ENCODE measurements at places on chromosomes 13 and 19.

- DNase-seq: no peak
Measured at GRCh38 chr13:26708007-26708297, 52.6 kb downstream of the GPR12 start.

DNA sequence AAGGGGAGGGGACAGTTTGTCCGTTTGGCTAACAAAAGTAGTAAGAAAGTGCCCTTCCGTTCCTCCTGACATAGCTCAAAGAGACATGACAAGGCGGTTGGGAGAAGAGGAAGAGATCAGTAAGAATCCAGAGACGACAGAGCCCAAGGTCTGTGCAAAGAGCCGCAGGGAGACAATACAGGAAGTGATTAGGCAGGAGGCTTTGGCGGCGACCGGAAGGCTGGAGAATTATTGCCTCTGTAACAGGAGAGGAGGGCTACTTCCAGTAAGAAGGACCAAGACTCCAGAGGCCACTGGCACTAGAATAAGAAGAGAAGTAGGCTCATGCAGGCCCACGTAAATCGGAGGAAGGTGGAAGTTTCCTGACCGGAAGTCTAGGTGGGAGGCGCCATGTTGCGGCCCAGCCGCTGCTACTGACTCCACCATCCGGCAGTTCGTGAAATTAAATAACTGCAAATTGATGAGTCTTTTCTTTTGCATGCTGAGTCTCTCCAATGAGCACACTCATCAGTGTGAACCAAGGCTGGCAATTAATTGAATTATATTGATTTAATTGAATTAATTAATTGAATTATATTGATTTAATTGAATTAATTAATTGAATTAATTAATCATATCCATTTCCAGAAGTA, 9.9 kb downstream of the RFX2 start:
- no peak for DNase-seq

DNA sequence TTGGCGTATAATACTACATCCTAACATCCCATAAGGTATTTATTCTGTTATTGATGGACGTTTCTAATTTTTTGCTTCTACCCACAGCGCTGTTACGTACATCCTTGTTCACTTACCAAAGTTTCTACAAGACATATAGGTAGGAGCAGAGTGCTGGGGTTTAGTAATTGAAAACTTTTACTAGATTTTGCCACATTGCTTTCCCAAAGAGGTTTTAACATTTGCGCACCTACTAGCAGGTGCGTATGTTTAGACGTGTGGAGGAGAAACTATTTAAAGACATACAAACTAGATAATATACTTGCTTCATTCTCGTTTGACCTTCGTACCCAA, 559 bp upstream of the RPL21 start:
- no peak for DNase-seq

GRCh38 chr19:11586331-11586730, 8.9 kb upstream of the ACP5 start:
- no peak for DNase-seq

DNA sequence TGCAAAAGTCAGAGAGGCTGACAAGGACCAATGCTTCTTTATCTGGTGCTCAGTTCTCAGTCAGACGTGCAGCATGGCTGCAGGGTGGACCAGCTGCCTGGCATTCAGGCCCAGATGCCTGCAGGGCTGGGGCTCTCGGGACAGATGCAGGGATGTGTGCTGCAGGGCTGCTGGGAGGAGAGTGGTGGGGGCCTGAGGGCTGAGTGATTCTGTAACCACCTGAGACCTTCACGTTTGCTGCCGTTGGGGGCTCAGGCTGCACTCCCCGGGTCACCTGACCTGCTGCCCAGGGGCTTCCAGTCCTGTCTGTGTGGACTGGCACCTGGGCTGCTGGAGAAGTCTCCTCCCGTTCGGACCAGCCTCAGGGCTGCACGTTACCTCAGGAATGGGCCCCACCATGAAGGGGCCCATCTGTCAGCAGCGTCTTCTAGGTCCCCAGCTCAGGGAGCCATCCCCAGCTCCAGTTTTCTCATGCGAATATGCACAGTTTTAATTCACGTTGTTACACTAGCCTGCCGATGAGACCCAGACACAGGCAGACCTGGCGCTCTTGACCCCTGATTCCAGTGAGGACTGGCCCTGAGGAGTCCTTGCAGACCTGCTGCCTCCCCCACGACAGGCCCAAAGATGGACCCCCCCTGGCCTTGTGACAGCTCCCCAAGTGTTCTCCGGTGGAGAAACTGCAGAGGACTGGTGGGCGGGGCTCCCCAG, 16.9 kb downstream of the KCTD15 start:
- no peak for DNase-seq

- peak; percentile 79 for DNase-seq
Measured at GRCh38 chr19:3479177-3479833, 1.0 kb downstream of the SMIM24 start.

- DNase-seq: no peak
Measured at GRCh38 chr19:35796645-35797542, 15.8 kb downstream of the PRODH2 start.

DNA sequence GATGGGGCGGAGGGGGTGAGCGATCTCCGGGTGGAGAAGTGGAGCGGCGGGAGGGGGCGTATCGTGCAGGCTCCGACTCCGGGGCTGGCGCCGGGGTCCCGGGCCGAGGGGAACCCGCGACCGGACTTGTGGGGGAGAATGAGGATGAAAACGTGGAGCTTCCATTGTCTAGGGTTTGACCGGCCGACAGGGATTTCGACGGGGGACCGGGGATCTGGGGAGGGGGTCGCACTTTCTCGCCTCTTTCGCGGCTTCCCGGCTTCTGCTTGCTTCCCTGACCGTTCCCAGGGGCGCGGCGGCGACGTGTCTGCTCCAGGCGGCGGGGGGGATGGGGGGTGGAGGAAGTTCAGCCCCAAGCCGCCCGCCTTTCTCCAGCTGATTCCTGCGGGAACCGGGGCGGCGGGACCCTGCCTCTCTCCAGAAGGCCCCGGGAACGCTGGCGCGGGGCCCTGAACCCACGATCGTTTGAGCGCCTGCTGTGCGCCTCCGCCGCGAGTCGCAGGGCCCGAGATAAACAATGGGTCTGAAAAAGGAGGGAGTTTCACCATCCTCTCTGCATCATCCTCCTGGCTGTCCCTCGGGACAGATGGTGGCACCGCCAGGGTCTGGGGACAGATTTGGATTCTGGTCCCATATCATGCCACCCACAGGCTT, 790 bp downstream of the TPM4 start:
- peak; percentile 68 for DNase-seq

DNA sequence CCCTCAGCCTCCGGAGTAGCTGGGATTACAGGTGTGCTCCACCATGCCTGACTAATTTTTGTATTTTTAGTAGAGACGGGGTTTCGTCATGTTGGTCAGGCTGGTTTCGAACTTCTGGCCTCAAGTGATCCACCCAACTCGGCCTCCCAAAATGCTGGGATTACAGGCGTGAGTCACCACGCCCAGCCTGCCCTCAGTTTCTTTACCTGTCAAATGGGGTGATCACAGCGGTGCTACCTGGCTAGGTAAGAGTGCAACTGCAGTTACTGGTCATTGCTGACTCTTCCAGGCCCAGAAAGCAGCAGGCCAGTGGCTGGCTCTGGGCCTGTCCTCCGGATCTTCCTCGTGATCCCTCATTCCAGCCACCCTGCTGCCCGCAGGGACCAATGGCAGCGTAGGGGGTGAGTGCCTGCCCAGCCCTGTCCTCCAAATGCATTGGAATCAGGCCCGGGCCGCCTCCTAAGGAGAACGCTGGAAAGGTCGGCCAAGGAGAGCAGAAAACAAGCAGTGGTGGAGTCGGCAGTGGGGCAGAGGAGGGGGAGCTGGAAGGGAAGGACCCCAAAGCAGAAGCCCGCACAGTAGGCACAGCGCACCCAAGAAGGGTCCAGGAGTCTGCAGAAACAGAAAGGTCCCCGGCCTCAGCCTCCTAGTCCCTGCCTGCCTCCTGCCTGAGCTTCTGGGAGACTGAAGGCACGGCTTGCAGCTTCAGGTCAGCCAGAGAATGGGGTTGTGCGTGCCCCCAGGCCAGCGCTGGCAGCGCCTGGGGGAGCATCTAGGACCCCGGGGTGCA, 1.8 kb upstream of the SLC27A1 start:
- no peak for DNase-seq

GRCh38 chr19:32303193-32303592, 42.2 kb upstream of the ZNF507 start:
- DNase-seq: no peak

DNA sequence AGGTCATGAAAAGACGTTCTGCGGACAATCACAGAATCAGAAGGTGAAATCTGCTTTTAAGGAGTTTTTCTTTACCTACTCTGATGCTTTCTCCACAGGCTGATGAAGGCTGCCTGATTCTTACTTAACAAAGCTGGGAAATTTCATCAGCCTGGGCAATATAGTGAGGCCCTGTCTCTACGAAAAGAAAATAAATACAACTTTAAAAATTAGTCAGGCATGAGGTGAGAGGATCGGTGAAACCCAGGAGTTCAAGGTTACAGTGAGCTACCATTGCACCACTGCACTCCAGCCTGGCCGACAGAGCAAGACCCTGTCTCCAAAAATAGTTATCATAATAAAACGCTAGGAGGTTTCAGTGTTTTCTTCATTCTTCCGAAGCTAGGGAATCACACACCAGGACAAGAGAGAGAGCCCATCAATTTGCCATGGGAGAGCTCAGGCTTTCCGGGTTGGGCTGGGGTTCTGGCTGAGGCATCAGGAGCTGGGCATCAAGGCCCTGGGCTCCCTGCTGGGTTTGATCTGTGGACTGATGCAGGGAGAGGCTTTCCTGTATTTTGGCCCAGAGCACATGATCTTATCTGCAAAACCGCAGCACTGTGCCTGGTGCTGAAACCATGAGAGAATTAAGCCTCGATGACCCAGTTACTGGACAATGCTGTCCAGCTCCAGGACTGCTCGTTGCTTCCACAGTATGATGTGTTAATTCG, 25.1 kb upstream of the CEBPG start:
- DNase-seq: no peak
